ENCODE measurements at places on chromosomes 7 and 10.
A peak's percentile ranks its signal among the peaks of the same experiment; 100 is the strongest.

- no peak for DNase-seq
Measured at GRCh38 chr7:144403649-144404061, at the start of gene NOBOX. NOBOX (minus strand) TSS chr7:144403693.

GRCh38 chr10:102016416-102016815 is 39.6 kb downstream of the ARMH3 start:
- DNase-seq = no peak

DNA sequence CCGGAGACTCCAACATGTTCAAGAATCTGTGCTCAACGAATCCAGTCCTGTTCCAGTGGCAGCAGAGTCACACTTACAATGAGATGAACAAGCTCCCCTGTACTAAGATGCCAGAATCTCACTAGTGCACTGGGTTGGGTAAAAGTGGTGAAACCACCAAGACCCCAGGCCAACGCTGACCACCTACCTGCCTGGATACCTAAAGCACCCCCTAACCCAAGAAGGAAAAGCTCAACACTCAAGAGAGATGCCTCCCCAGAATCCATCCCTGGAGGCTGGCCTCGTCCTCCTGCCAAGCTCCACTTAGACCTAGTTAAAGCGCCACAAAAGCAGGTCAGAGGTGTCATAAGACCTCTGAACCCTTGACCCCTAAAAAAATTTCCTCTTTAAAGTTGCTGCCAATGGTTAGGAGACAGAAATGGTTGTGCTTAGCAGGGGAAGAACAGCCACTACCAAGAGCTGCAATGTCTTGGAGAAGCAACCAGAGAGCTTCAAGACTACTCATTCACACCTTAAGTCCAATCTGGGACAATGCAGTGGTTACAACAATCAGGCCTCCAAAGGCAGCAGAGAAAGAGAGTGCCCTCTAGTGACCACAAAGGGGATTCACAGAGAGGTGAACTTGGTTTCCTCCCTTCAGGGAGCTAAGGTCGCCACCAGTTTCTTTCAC is 94.6 kb upstream of the MACROH2A2 start:
- DNase-seq = no peak

DNA sequence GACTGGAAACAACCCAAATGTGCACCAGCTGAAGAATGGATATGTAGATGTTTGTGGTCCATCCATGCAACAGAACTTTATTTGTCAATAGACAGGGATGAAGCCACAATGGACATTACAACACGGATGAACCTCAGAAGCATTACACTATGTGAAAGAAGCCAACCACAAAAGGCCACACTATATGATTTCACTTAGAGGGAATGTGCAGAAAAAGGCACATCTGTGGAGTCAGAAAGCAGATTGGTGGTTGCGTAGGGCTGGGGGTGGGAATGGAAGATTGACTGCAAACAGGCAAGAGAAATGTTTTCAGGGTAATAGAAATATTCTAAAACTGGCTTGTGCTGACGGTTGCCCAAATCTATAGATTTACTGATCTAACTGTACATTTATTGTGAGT is 34.3 kb upstream of the WASHC2A start:
- no peak for DNase-seq

DNA sequence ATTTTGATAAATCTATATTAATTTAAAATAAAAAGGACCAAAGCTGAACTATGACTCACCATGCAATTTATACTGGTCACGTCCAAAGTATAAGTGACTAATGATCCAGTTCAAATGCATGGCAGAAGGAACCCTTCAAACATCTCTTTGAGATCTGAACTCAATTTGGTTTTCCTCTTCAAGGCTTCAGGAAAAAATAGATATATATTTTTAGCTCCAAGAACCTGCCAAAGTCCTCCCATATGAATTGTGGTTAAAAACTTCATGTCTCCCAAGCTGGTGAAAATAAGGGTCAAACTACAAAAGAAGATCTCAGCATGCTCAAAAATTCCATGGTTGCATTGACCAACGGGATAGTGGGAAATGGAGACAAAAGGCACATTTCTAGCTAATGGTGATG is 34.6 kb upstream of the PDE1C start:
- no peak for DNase-seq

- peak; percentile 7 for DNase-seq
Measured at GRCh38 chr7:17640730-17641377, 299.4 kb downstream of the SNX13 start.

GRCh38 chr7:131781-132482 is 60.4 kb upstream of the FAM20C start:
- no peak for DNase-seq

GRCh38 chr7:130156140-130156539 is 49.1 kb downstream of the TMEM209 start:
- DNase-seq = no peak

- no peak for DNase-seq
Measured at GRCh38 chr7:47258798-47259197, 323.1 kb downstream of the TNS3 start.

DNA sequence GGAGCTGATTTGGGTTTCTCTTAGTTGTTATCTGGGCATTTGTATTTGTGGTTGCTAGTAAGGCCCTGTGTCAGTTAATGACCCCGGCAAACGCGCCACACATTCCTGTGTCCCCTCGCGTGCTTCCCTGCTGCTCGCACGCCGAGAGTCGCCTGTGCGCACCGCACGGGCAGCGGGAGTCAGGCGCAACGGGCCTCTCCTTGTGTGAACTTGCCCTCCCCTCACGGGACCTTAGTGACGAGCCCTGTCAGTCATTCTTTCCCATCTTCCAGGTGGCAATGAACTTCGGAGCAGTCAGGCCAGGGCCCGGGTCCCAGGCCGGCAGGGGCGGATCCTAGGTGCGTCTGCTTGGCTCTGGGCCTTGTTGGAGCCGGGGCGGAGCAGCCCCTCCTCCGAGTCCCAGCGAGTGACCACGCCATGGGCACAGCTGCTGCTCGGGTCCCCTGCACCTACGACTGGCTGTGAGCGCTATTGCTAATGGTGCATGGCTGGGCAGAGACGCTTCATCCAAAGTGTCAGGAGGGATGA is 12.4 kb upstream of the PRKAR1B start:
- DNase-seq = no peak

- DNase-seq = no peak
Measured at GRCh38 chr10:75600833-75601232, 169.4 kb downstream of the LRMDA start.

DNA sequence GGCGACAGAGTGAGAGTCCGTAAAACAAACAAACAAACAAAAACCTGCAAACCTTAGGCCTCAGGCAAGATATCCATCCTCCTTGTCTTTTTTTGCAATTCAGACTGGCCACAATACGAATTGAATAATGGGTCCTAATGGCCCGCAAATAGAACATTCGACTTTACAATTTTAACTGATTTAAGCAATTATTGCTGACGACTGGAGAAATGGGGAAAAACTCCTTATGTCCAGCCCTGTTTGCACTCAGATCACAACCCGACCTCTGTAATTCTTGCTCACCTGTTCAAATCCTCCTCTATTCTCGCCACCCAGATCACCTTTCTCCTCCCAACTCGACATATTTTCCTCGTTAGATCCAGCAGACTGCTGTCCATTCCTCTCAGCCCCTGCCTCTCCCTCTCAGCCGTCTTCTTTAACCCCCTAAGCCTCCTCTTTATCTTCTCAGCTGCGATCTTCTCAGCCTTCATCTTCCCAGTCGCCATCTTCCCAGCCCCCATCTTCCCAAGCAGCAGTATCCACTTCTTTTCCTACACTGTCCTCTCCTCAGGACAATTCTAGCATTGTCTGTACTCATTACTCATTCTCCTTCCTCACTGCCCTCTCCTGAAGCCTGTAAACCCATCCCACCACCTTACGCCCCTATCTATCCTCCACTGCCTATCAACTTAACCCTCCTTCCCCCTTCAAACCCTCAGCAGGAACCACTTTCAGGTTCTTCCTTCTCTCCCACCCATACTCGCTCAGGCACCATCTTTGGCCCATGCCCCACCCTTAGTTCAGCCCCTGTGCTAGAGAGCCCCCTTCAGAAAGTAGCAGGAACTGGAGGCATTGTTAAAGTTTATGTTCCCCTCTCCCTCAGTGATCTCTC is 61.8 kb downstream of the LRRC17 start:
- DNase-seq = no peak
